ENCODE measurements at places on chromosomes 16 and 17. TPM values are rescaled to one million over a fixed set of nuclear protein-coding genes. Genes with fewer than 3 reads are reported as not detected.

DNA sequence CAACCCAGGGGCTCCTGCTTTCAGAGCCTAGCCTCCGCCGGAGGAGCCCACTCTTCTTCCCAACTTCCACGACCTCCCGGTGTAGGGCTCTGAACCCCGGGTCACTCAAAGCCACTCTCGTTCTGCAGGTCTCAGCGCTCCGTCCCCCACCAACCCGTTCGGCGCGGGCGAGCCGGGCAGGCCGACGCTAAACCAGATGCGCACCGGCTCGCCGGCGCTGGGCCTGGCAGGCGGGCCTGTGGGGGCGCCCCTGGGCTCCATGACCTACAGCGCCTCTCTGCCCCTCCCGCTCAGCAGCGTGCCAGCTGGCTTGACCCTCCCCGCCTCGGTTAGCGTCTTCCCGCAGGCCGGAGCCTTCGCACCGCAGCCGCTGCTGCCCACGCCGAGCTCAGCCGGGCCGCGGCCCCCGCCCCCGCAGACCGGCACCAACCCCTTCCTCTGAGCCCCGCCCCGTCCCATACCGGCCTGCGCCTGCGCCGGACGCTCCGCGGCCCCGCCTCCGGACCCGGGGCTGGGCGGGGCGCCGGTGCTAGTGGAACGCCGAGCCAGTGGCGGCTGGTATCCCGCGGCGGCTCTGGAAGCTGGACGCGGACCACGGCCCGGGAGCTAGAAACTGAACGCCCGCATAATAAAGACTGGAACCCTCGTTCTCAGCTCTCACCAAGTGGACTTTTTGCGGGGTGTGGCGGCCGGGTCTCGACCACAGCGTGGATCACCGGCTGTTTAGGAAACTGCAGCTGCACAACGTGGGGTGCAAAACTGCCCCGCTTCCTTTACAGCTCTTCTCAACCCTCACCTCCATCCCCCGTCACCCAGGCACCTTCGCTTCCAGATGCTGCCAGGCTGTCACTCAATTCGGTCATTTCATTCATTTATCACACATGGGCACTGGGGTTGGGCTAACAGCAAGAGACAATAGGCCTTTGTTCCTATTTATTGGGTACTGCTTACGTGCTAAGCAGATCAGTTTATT lies 5.0 kb upstream of the SPATA20 start:
- DNase-seq: peak; percentile 62

- DNase-seq: no peak
Measured at GRCh38 chr17:63086483-63087185, 120.6 kb downstream of the TANC2 start.

Gene TMEM88
- total RNA-seq: 0.18 TPM

Gene OTOP3
- not detected for total RNA-seq

- DNase-seq: no peak
Measured at GRCh38 chr16:57977418-57978069, 6.6 kb upstream of the CNGB1 start.

- DNase-seq: no peak
Measured at GRCh38 chr17:64938290-64938689, 19.0 kb upstream of the LRRC37A3 start.

DNA sequence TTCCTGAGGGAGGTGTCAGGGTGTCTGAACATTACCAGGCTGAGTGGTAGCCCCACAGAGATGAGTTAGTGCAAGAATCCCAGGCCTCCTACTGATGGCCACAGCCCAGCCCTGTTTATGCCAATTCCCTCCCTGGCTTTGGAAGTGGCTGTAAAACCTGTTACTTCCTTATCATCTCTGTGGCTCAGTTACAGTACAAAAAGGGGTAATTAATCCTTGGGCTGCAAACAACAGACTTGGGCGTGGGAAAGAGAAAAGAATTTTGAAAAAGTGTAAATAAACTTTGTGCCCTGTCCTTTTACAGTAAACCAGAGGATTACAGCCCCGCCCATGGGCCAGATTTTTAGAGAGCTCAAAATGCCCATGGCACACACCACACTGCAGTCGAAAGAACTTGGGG lies 73.1 kb upstream of the AXIN2 start:
- no peak for DNase-seq

- DNase-seq: no peak
Measured at GRCh38 chr16:57009643-57010170, 20.4 kb downstream of the NLRC5 start.

Gene KRT24
- not detected for total RNA-seq

GRCh38 chr17:42122371-42123303 lies at the start of gene HSPB9:
HSPB9 (plus strand) TSS chr17:42122804; CDS start chr17:42122851, 47 bp downstream.
- DNase-seq: no peak

Data from fibroblast of the aortic adventitia (primary cell).